Type B pancreatic cell (in vitro differentiated cells): ENCODE measurements at places on chromosomes 5 and 9. TPM values are rescaled to one million over a fixed set of nuclear protein-coding genes. Genes with fewer than 3 reads are reported as not detected.

- H3K36me3 ChIP-seq, result peaks cover 16% of the 10 kb centered on the region
- peak overlapping the region; percentile 56 for H3K4me3 ChIP-seq
- H3K27ac ChIP-seq, result peak overlapping the region; percentile 80
- no peak for DNase-seq
Observed at GRCh38 chr9:121333950-121334773, 35.9 kb downstream of the STOM start.

DNA sequence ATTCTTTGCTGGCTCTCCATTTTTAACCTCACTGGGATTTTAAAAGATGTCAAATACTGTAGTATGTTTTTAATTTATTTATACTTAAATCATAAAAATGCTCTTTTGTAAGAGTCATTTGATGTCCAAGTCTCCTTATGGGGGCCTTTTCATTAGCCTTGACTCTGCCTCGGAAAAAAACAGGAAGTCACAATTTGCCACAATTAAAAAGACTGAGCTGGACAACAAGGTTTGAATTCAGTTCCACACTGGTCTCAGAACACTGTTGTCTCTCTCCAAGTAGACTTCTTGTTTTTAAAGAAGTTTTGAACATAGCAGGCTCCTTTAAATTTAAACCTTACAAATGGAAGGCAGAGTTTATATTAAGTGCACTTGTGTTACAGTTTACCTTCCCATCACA is 444.2 kb downstream of the ACTL7B start:
- no peak overlapping the region for H3K27ac ChIP-seq
- no peaks in the 10 kb centered on the region for H3K4me1 ChIP-seq
- H3K36me3 ChIP-seq, result no peaks in the 10 kb centered on the region
- DNase-seq, result no peak

The IFNA2 gene
- total RNA-seq, result not detected in 2 replicates

The GRM6 gene
- not detected in 2 replicates for total RNA-seq
